ENCODE measurements at places on chromosomes 11 and 22. TPM values are rescaled to one million over a fixed set of nuclear protein-coding genes. Genes with fewer than 3 reads are reported as not detected.

- peak; percentile 61 for DNase-seq
Observed at GRCh38 chr22:31313366-31314147, 21.3 kb upstream of the PIK3IP1 start.

DNA sequence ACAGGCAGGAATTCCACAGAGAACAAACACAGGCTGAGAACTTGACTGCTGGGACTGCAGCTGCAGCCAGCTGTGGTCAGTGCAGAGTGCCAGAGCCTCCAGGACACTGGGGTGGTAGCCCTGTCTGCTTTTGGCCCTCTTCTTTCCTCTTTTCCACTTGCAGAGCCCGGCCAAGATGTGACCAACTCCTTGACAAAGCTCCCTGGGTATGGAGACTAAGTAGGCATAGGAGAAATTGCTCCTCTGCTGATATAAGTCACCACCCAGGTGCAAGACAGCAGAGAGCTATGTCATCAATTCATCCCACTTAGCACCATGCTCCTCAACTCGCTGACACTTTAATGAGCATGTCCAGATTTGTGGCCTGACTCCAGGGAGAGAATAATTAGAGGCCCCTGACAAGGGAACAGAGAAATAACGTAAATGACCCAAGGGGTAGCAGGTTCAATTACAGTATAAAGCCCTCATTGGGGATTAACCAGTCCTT lies 369.4 kb upstream of the B3GAT1 start:
- DNase-seq: no peak

GRCh38 chr11:74615311-74615710 lies 22.9 kb downstream of the POLD3 start:
- DNase-seq: no peak

The PSMA1 gene
- 219 TPM for total RNA-seq

- no peak for DNase-seq
Observed at GRCh38 chr11:7905549-7905948, 25.5 kb downstream of the OR10A6 start.

GRCh38 chr11:30333405-30333804 lies 10.5 kb downstream of the ARL14EP start:
- no peak for DNase-seq

- DNase-seq: no peak
Observed at GRCh38 chr11:57320719-57321387, 3.9 kb downstream of the TNKS1BP1 start.

GRCh38 chr11:133531971-133532651 lies at the start of gene OPCML:
Gene OPCML, minus strand, starts transcription at chr11:133532501.
- no peak for DNase-seq

The C22orf42 gene
- not detected for total RNA-seq

The TMEM218 gene
- total RNA-seq: 19.4 TPM

DNA sequence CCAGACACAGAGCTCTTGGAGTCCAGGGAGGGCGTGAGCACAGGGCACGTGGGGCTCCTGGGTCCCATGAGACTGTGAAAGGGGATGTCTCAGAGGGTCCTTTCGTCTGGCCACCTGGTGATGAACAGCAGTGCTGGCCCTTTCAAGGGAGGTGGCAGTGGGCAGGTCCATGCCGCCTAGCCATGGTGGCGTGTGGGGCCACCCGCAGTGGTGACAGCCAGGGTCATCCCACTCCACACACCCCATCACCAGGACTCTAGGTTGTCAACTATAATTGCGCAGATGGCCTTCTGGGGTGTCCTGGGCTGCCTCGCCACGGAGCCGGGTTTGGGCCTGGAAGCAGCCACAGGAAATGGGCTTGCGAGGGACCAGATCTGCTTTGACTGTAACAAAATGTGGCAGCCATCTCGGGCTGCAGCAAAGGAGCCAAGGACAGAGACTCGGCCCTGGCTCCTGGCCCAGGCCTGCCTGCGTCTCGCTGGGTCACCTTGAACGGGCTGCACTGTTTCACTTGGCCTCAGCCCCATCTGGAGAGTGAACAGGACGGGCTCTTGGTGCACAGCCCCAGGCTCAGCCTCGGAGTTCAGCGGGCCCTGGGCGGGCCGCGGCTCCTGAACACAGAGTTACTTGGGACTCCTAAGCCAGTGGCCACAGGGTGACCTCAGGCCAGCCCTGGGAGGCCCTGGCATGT lies 1350.5 kb downstream of the BRD1 start:
- DNase-seq: no peak

The CCDC188 gene
- not detected for total RNA-seq

DNA sequence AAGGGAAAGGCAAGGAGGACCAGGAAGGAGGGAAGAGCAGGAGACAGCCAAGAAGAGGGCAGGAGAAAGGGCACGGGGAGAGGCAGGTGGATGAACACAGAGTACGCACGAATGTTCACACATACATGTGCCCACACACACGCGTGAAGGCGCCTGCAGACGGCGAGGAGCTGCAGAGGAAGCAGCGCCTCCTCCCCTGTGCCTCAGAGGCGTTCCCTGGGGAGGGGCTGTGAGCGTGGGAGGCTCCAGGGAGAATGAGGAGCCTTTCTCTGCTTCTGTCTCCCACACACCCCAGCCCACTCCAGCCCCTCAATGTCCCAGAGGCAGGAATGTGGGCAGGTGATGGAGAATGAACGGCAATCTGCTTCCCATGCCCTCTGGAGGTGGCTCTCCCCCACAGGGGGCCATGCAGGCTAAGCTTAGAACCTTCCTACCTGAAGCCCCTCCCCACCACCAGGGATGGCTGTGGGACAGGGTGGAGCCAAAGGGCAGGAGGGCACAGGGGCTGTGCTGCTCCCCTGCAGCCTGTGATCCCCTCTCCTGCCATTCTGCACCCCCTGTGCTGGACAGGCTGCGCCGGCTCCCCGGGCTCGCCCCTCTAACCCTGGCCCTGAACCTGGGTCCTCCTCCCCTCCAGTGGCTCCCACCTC lies 25.3 kb downstream of the PPM1F start:
- DNase-seq: no peak

DNA sequence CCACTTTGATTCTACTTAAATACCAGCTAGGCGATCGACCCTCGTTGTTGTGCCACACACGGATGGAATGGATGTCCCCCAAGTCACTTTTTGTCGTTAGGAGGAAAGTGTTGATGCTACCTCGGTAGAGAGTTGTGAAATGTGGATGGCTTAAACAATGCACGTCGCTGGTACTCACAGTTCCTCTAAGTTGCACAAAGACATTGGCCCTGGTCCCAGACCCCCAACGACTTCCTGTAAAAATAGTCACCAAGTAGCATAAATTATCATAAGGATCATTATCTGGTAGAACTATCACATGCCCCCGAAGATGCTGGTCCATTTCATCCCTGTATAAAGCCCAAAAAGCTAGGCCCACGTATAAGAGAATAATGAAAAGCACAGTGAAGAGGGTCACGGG lies 3.8 kb downstream of the PKDREJ start:
- DNase-seq: no peak

DNA sequence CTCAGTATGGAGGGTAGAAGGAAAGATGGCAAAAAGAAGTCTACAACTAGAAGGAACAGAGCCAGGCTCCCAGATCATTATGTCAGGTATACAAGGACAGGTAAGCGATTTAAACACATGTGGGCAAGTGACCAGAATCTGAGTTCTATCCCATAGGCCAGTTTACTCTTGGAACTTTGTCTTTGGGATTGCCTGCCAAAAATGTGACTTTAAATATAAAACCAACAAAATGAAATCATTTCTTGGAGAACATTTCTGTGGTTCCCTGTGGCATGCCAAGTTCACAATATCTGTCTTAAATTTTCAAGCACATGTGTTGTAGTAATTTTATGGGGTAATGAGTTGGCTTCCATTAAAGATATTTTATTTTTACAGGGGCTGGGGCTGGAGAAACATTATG lies 141.0 kb downstream of the SLC17A6 start:
- DNase-seq: no peak

DNA sequence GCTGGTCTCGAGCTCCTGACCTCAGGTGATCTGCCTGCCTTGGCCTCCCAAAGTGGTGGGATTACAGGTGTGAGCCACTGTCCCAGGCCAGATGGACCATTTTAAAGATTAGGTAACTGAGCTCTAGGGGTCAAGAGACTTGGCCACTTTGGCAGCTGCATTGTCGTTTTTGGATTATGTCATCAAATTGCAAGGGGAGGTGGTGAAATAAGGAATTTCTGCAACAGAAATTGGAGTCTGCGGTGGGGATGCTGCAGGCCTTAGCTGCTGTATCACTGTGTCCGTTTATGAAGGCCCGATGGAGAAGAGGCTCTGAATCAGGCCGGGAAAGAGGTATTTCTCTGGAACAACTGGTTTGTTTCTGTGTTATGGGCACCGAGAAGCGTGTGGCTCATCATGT lies 34.6 kb downstream of the PTPRJ start:
- no peak for DNase-seq

DNA sequence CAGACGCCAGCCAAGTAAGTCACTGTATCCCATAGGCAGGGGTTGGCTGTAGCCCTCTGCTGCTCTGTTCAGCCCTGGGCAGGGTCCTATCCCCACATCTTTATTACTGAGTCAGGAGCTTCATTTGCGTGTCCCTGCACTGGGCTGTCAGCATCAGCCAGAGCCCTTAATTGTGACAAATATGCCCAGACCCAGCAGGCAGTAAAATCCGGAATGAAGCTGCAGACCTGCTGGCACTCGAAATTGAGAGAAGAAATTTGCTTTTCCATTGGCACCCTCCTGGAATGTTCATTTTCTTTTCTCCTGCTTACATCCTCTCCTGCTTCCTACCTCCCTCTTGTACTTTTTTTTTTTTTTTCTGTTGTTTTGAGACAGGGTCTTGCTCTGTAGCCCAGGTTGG lies 43.8 kb downstream of the CEP164 start:
- no peak for DNase-seq

The LGR4 gene
- total RNA-seq: 8.1 TPM

GRCh38 chr11:73972187-73972586 lies 10.5 kb downstream of the UCP2 start:
- no peak for DNase-seq

The OR8H2 gene
- not detected for total RNA-seq

DNA sequence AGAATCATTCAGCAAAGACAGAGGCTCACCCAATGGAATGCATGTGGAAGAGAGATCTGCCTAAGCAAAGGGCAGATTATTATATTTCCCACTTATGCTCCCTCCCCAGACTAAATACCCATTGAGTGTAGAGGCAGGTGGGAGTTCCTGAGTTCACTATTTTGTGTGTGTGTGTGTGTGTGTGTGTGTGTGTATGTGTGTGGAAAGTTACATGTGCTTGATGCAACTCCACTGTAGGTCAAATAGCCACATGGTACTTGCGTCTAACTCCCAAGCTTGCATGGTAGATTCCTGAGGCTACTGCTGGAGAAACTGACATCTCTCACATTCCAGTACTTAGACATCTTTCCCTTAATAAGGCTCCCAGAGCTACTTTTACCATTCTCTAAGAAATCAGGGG lies 3.4 kb upstream of the COPB1 start:
- DNase-seq: peak; percentile 18

The AMOTL1 gene
- total RNA-seq: 49.5 TPM

GRCh38 chr11:63837739-63838138 lies 1.2 kb upstream of the MARK2 start:
- no peak for DNase-seq
